AG08395 (cell line): ENCODE measurements at places on chromosomes 7 and 10.
A peak's percentile ranks its signal among the peaks of the same experiment; 100 is the strongest.

DNA sequence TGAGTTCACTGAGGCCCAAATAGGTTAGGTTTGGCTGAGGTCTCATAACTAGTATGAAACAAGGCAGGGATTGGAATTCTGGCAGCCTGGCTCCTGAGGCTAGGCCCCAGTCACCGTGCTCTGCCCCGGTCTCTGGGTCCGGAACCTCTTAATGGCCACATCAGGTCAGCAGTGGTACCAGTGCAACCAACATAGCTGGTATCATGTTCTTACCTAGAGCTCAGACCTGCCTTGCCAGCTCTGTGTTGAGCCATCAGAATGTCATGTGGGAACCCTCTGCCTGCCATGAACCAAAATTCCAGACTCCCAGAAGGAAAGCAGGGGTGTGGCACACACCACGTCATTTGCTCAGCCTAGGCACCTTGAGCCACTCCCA lies 56.5 kb downstream of the ZNF467 start:
- no peak for DNase-seq

- peak; percentile 2 for DNase-seq
These were observed 66.1 kb downstream of the ADD3 start for GRCh38 chr10:110073896-110074295.

GRCh38 chr7:134780166-134780828 lies 863 bp downstream of the CALD1 start:
- no peak for DNase-seq

DNA sequence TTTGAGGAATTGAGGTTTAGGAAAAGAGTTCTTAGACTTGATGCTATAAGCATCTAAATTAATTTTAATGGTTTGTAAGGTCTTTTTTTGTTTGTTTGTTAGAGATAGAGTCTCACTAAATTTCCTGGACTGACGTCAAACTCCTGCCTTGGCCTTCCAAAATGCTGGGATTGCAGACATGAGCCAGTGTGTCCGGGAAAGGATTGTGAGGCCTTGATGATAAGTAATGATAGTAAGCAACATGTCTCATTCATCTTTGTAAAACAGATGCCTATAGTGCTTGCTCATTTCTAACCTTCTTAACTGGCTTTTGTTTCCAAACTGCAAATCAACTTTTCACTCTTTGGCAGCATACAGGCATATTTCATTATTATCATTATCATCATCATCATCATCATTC lies 176.0 kb upstream of the KCND2 start:
- DNase-seq = no peak

DNA sequence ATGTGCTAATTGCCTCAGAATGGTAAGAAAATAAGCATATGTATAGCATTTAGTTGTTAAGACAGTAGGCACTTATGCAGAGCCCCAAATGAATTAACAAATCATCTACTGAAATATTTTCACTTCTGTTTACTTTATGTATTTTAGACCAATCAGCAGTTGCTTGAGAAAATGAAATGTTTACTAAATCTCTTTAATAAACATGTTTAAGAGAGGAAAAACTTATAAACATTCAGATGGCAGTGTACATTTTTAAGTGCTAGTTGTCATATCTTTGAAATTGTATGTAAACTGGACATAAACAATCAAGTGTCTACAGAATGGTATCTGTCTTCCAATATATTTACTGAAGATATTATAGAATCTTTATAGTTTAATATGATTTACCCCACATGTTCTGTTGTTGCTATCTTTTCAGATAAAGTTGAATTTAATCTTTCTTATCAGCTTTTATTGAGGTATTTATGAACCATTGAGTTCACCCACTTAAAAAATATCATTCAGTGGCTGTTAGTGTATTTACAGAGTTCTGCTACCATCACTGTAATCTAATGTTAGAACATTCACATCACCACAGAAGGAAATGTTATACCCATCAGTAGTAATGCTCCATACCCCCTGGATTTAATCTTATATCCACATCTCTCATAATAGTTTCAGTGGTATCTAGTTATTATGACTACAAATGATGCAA lies 264.3 kb downstream of the ADK start:
- no peak for DNase-seq

- DNase-seq = peak; percentile 77
These were observed 194.9 kb downstream of the SUGCT start for GRCh38 chr7:40329601-40330153.

- no peak for DNase-seq
These were observed 93.6 kb upstream of the WNT16 start for GRCh38 chr7:121235201-121235600.

- DNase-seq = peak; percentile 53
These were observed 588 bp downstream of the GLI3 start for GRCh38 chr7:42236266-42236975.

DNA sequence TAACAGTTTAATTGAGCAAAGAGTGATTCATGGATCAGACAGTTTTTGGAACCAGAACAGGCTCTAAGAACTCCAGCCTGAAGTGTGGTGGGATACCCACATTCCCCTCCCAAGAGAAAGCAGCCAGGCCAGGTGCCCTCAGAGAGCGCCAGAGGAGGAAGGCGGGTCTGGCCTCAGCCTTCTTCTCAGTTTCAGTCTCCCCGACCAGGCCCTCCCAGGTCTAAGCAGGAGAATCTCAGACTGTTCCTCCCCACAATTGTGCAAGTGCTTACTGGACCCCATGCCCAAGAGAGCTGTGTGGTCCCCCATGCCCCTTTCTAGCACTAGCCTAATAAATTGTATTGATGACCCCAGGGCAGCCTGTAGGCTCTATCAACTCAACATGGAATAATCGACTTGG lies 25.6 kb downstream of the PPIF start:
- DNase-seq = no peak

- no peak for DNase-seq
These were observed 145.1 kb upstream of the NOBOX start for GRCh38 chr7:144548556-144548955.

DNA sequence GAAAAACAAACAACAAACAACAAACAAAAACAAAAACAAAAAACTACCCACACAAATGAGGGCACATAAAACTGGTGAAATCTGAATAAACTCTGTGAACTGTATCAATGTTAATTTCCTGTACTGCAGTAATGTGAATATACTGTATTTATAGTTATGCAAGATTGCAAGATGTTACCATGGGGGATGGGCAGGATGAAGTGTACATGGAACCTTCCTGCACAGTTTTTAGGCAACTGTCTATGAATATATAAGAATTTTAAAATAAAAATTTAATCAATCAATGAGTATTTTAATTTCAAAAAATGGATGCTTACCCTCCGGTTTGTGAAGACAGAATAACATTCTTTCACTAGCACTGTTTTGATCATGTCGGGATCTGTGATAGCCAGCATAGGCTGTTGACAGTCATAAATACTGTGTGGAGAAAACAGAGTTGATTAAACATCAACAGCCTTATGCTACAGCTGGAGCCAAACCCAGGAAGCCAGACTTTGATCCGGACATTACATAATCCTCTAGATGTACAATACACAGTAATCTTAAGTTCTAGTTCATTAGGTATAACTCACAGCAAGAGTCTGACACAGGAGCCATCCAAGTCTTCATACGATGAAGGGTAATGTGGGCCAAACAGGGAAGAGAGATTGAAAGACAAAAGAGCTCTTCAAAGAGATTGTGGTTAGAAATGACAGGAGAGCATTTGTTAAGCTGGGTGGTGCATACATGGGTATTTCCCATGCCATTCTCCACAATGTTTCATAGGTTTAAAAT lies 14.8 kb downstream of the CYP3A7 start:
- no peak for DNase-seq

DNA sequence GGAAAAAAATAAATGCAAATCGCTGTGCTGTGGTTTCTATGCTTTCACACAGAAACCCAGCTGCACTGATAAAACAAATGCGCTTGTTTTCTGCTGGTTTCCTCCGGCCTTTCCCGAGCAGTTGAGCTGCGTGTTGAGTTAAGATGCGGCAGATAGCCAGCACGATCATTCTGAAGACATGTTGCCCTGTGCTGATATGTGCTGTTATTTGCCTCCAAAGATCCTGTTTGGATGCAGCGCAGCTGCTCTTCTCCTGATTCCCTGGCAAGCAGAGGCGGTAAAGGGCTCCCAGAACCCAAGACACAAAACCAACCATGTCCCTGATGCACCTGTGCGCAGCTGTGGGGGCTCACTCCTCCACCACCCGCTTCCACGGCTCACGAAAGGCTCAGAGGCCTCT lies 225.4 kb downstream of the PAXIP1 start:
- no peak for DNase-seq

GRCh38 chr10:44774676-44775401 lies 136.3 kb upstream of the TMEM72 start:
- DNase-seq = peak; percentile 19

- peak; percentile 41 for DNase-seq
These were observed 50.0 kb downstream of the SRI start for GRCh38 chr7:88169717-88170320.

DNA sequence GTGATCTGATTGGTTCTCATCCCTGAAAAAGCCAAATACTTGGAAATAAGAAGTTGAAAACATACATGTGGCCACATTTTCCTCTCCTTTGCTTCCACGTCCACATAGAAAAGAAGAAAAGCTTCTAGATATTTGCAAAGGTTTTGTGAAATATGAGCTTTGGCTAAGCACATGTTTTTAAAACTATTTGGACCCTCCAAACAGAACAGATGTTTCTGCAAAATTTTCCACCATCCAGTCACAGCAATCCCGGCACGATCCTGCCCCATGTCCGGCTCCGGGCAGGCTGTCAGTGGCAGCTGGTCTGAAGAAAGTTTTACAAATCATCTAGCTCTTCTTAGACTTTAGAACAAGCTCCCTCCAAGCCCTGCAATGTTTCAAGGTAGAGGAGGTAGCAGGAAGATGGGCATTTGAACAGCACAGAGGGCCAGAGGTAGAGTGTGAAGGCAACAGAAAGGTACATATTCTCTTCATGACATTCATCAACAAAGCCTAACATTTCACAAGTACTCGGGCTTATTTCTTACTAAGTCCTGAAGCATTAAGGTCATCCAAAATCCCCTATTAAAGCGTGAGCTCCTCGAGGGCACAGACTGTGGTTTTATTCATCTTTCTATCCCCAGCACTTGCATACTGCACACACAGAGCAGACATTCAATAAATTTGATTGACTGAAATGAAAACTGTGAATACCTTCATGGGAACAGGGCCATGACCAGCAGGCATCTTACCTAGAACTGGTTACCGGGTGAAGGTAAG lies 110.1 kb downstream of the JAZF1 start:
- DNase-seq = peak; percentile 44

DNA sequence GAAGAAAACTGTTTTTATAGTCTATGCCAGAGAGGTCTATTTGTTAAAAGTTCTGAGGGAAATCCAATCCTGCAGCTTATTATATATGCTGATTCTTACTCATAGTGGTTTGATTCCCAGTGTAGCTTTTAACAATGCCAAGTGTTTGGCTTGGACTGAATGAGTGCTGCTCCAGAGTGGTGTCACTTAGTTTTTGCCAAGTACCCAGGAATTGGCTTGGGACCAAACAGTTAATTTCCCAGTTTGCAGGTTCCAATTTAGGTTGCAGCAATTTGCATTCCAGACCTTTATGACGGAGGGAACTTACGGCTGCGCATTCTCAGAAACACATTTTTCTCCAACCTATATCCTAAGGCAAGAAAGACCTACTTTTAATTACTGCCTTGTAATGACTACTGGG lies 32.4 kb downstream of the NSUN6 start:
- no peak for DNase-seq

GRCh38 chr10:123798856-123799255 lies 92.8 kb downstream of the CPXM2 start:
- no peak for DNase-seq

DNA sequence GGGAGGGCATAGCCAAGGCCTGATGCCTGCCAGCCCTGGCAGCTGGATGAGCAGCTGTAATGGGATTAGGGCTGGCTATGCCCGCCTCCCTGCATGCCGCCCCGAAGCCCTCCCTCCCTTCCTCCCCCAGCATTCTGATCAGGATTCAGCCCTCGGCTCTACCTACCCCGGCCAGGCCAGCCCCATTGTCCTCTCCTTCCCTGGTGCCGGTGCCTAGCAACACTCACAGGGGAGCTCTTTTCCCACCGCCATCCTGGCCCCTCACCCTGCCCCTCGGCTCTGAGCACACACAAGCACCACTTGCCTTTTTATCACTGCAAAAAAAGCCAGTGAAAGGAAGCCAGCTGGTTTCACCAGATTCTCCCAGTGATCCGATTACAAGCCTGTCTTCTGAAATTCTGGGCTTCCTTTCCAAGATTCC lies 9.0 kb upstream of the ADCYAP1R1 start:
- DNase-seq = no peak

DNA sequence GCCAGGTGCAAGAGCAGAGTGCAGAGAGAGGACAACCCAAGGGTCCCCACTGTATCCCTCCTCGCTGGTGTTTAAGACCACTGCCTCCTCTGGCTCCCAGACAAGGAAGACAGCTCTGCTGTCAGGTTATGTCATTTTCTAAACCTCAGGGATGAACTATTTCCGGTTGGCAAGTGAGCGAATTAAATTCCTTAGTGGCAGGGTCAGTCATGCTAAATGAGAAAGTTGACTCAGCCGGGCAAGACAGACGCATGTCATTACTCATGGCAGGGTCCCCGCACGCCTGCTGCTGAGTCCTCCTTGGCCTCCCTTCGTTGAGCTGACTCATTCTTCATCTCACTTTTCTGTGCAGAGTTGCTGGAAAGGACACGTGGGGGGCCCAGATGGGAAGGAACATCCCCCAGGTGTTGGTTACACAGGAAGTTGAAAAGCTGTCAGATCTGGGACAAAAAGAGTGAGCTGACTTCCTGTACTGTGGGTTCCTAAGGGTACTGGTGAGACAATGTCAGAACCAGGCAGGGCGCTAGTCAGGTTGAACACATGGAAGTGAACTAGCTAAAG lies 47.1 kb upstream of the UCN3 start:
- DNase-seq = peak; percentile 73

DNA sequence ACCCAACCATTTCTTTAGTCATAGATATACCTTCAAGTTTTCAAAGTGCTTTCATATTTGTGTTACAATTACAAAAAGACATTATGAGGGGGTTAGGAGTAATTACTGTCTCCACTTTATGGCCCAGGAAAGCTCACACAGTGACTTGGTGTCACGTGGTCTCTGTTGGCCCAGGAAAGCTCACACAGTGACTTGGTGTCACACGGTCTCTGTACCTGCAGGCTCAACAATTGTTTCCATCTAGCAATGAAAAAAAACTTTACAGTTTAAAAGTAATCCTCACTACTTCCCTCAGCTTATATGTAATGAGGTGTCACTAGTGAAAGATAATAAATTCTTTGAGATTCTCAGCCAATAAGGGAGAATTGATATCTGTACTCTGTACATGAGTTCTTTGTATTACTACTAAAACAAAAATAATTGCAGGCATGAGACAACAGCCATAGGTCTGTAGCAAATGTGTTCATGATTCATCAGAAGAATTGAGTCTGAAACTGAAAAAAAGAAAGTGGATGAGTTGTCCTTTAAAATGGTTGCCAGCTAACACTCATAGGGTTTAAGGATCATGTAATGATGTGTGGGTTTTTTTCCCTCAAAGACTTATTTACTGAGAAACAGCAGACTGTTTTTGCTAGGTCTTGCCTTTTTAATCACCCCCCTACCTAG lies 10.9 kb downstream of the OGDH start:
- DNase-seq = peak; percentile 71

DNA sequence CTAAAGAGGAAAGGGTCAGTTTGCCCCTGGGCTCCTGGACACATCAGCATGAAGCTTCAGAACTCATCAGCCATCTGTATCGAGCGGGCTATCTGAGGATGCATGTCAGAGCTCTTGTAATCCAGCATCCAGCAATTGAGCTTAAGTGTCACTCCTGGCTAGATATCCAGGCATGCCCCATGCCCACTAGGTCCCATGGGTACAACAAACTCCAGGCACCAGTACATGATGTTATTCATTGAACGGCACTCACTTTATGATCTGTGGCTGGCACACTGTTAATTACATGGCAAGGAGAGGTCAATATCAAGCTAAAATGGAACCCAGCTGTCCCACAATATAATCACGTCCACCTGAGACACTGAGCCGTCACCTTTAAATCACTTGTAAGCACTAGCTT lies 274.2 kb downstream of the ELMO1 start:
- no peak for DNase-seq
